ENCODE measurements at places on chromosomes 3 and 15.
A peak's percentile ranks its signal among the peaks of the same experiment; 100 is the strongest.

GRCh38 chr3:19446687-19447086, 298.4 kb downstream of the KCNH8 start:
- no peak for DNase-seq

DNA sequence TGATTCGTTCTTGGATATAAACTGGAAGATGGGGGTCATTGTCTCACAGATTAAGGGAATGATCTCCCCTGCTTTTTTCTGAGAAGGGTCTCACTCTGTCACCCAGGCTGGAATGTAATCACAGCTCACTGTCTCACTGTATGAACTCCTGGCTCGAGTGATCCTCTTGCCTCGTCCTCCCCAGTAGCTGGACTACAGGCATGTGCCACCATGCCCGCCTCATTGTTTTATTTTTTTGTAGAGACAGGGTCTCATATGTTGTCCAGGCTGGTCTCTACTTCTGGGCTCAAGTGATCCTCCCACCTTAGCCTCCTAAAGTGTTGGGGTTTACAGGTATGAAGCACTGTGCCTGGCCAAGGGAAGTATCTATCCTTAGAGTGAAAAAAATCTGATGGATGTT, 5.4 kb downstream of the OXSR1 start:
- no peak for DNase-seq

GRCh38 chr3:149421764-149422163, 44.3 kb upstream of the TM4SF1 start:
- DNase-seq: no peak

GRCh38 chr15:61992518-61992917, 67.7 kb downstream of the VPS13C start:
- no peak for DNase-seq

- no peak for DNase-seq
Observed at GRCh38 chr3:129015388-129016105, 14.4 kb downstream of the EFCC1 start.

DNA sequence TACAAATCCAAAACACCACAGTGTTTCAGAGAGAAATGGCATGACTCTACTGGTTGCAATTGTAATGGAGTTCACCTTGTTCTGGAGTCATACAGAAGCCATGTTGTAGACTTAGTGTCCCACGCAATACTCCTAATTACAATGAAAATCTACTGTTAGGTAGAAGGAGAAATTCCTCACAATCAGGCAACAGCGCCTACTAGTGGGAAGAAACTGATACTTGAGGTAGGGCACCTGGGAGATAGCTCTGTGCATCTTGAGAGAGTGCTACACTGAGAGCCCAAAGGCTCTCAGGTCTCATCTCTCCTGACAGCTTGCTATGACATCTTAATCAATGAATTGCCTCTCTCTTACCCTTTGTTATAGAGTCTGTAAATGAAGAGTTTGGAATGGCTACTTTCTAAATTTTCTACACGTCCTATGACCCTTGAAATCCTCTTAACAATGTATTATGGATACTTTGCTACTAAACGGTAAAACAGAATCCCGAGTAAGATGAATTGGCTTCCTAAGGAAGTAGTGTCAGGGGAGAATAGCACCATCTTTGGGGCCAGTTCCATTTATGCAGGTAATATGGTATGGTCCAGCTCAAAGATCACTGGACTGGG, 422.7 kb upstream of the TPRG1 start:
- DNase-seq: no peak

GRCh38 chr3:149781741-149782140, 10.6 kb downstream of the ANKUB1 start:
- DNase-seq: no peak

DNA sequence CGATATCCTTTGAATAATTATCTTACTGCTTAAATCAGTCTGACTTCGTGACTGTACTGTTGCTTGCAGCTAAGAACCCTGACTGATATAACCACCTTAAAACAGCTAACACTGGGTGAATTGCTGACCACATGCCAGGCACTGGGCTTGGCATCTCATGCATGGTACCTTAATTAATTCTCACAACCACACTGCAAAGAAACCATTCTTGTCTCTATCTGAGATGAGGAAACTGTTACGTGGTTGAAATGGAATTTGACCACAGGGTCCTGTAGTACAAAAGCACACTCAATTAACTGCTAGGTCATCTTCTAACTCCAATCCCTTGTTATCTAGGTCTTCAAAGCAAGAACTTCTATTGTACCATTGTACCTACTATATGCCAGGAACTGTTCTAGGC, 92.7 kb upstream of the PRICKLE2 start:
- no peak for DNase-seq

GRCh38 chr3:71332813-71333212, 250.7 kb downstream of the FOXP1 start:
- DNase-seq: no peak

DNA sequence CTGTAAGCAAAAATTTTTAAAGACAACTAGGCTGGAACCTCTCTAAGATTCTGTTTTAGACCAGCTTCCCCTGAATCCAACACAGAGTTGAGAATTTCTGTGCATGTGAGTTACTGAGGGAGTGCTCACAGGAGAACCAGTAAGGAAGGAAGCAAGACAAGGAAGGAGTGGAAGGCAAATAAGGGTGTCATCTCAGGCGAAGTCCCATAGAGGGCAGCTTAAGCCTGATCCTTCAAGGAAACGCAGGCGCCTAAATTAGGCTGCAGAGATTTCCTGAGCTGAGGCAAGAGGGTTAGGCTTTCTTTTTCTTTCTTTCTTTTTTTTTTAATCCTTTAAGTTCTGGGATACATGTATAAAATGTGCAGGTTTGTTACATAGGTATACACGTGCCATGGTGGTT, 36.2 kb upstream of the COL6A6 start:
- peak; percentile 41 for DNase-seq

GRCh38 chr3:155682426-155683343, 62.2 kb downstream of the PLCH1 start:
- DNase-seq: no peak

DNA sequence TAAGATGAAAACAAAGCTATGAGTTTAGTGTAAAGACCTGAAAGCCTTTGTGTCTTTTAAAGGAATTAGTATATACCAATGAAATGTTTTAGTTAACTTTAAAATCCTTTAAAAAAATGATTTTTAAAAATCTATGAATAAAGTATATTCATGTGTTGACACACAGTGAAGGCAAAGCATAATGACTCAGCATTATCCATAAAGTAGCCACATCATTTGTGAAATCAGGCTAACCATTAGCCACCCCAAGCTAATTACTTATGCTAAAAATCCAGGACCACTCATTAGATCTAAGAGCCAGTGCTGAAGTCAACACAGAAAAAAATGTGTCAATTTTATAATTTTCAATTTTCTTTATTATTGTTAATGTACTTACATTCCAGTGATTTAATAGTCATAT, 310.2 kb downstream of the TBC1D5 start:
- no peak for DNase-seq

DNA sequence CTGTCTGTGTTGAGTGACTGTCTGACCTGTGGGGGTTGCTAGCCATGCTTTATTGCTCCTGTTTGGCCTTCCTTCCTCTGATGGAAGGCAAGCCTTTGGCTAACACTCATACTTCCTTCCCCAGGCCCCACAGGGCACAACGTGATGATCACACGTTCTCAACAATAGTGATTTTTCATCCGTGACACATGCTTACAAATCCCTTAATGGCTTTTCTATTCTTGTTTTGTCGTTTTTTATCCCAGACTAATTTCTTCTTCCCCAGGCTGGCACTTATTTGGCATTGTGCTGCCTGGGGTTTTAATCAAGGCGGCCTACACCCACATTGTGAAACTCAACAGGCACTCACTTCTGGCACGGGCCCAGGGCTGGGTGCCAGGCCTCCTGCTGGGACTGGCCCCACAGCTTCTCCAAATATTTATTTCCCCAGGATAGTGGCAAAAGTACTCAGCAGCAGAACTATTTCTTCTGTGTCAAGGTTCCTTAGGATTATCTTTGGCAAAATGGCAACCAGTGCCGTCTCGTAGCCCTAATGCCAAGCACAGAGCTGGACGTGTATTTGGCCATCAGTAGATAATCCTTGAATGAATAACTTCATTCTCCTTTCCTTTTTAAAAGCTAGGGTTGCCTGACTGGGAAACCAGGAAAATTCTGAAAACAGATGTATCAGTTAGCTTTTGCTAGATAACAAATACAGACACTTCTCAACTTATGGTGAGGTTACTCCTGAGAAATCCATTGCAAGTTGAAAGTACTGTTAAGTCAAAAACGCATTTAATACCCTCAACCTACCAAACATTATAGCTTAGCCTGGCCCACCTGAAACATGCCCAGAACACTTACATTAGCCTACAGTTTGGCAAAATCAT, 30.6 kb downstream of the CMTM7 start:
- peak; percentile 75 for DNase-seq

- DNase-seq: no peak
Observed at GRCh38 chr3:193938613-193939012, 197.3 kb upstream of the HES1 start.

DNA sequence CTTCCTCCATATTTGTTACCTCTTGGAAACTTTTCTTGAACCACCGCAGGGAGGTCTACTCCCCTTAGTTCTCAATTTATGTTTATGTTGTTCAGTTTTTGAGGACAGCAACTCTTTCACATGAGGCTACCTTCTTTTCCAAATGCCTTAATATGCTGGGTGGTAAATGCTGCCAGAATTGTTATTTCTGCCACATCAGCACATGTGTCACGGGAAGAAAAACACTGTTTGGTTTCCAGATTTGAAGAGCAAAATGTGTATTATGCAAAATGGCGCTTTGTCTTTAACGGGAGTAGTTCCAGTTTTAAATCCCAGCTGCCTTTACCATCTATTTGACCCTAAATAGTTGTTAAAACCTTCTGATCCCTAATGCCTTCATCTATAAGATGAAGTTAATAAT, 606.2 kb upstream of the TBL1XR1 start:
- no peak for DNase-seq

GRCh38 chr3:86937306-86937791, 53.6 kb downstream of the VGLL3 start:
- no peak for DNase-seq

- DNase-seq: no peak
Observed at GRCh38 chr15:101018016-101018415, 98.9 kb downstream of the LRRK1 start.

DNA sequence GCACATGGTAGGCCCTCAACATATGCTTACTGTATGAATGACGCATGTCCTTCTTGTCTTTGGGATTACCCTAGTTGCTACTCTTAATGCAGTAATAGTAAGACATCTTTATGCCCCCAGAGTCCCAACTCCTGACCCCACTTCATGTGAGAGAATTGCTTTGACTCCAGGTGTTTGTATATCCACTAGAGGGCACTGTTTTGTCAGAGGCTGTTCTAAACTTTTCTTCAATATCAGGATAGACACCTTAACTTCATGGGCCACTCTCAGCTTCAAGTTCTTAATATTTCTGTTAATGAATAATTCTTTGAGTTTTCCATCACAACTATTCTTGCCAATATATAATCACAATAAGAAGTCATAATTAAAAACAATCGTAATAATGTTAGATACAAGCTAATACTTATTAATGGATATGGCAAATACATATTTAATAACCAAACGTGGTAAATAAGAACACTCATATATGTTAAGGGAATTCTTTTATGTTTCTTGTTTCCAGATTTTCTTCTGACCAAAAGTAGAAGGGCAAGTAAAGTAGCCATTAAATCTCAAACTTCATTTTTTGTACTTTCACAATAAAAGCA, 337.2 kb upstream of the DNAJC19 start:
- no peak for DNase-seq

DNA sequence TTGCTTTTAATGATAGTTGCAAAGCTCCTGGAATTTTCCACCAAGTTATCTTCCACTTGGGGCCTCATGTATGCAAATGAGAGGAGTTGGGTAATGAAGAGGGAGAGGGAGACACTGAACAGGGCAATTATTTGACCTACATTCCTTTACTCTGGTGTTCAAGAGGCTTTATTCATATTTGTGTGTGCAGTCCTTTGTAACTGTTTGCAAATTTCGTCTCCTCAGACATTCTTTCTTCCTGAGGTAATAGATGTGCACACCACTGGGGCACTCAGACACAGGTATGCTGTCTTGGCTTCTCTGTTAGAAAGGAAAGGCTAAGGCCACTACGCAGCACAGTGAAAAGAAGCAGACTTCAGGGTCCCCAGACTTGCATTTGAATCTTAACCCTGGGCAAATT, 189.7 kb upstream of the IL12A start:
- DNase-seq: no peak

DNA sequence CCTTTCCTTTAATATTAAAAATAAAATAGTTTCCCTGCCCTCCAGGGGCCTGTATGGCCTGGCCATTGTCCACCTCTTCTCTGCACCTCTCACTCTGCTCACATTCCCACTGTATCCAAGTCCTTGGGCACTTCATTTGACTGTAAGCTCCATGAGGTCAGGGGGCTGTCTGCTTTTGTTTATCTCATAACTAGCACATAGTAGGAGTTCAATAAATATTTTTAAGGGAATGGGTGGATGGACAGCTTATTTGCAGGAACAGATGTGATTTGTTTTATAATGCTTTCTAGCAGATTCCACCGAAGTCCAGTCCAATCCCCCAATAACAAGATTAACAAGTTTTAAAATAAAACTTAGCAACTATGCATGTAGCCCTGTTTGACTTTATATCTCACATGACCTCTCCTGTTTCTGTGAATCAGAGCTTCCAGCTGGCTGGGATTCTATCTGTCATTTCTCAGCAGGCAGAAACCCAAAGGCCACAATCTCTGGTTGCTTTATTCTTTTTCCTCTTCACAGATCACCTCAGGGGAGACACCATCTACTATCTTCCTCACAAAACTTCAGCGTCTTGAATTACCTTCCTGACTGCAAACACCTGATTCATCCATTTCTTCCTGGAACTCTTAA, 123.0 kb upstream of the NR2F2 start:
- no peak for DNase-seq

DNA sequence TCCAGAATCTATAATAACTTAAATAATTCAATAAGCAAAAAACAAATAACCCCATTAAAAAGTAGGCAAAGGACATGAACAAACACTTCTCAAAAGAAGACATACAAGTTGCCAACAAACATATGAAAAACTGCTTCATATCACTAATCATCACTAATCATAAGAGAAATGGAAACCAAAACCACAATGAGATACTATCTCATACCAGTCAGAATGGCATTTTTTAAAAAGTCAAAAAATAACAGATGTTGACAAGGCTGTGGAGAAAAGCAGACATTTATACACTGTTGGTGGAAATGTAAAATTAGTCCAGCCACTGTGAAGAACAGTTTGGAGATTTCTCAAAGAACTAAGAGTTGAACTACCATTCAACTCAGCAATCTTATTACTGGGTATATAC, 19.5 kb upstream of the ZMAT3 start:
- DNase-seq: no peak

GRCh38 chr15:74393423-74393822, 26.0 kb upstream of the CYP11A1 start:
- DNase-seq: no peak

- DNase-seq: no peak
Observed at GRCh38 chr3:141556034-141556433, 69.2 kb downstream of the RASA2 start.

All from ovary (tissue), 10 donors.